ENCODE measurements at places on chromosomes 7 and 10.
A peak's percentile ranks its signal among the peaks of the same experiment; 100 is the strongest.

DNA sequence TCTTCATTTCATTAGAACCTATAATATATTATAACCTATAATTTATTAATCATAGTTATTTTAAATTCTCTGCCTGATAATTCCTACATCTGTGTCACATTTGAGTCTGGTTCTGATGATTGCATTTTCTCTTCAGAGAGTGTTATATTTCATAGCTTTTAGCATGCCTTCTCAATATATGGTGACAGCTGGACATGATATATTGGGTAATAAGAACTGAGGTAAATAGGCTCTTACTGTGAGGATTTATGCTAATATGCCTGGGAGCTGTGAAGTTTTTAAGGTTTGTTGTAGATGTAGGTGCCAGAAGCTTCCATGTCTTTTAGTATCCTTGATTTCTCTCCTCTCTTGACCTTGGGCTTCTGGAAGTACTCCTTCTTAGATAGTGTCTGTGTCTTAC lies 325.9 kb upstream of the SEMA3D start:
- no peak for DNase-seq

DNA sequence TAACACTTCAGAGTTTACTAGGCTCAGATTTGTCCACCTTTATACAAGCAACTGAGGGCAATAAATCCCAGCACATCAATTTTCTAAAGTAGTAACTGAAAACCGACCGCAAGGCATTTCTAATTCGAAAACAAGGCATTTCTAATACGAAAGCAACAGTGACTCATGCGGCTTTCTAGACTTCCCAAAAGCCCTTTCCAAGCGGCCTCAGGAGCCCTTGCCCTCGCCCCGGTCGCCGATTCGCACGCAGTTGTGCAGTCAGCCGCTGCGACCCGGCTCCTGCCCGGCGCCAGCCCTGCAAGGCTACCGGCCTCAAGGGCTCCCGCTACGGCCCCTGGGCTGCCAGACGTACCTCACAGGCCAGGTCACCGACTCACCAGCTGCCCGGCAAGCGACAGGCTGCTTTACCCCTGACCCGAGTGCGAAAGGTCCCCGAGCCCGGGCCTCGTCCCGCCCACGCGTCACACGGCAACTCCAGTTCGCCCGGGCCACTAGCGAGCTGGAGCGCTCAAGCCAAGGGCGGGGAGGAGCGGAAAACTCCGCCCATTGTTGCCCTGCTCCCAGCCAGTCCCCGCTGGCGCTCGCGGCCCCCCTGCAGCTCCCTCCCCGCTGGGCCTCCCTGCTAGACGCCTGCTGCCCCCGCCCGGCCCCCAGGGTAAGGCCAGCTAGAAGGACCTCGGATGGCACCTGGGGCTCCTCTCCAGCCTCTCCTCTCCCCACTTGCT lies 7.3 kb downstream of the NCOA4 start:
- DNase-seq = peak; percentile 95

DNA sequence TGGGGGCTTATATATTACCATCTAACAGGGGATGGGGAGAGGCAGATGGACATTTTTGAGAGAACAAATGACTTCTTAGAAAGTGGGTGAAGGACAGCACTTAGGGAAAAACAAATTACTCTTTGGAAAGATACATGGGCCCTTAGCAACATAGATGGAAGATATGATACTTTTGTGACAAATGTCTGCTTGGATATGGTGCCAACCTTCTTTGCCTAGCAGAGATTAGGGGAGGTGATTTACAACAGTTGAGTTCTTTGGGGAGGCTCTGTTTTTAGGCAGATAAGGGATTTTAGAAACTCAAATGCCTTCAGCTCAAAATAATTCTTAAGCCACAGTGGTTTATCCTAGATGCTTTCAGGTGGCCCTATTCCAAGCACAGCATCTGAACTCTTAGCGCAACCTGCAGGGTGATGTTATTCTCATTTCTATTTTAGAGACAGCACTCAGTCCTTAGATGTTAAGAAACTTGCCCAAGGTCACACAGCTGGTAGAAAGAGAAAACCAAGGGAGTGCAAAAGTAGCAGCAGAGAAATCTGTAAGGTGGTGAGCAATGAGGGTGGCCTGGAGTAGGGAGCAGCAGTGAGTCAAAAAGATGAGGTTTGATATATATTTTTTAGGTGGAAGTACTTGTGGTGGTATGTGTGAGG lies 75.1 kb upstream of the KMT2E start:
- DNase-seq = no peak

- DNase-seq = no peak
Measured at GRCh38 chr7:106915873-106916272, 50.8 kb downstream of the PIK3CG start.

- DNase-seq = no peak
Measured at GRCh38 chr7:105323366-105323765, 65.4 kb downstream of the SRPK2 start.

- DNase-seq = peak; percentile 36
Measured at GRCh38 chr10:77286531-77287508, 350.8 kb downstream of the KCNMA1 start.

- no peak for DNase-seq
Measured at GRCh38 chr10:66804962-66805361, 120.9 kb upstream of the LRRTM3 start.

GRCh38 chr7:106962751-106963150 lies 81.8 kb upstream of the PRKAR2B start:
- DNase-seq = no peak

GRCh38 chr10:132888898-132889490 lies 53.4 kb downstream of the CFAP46 start:
- no peak for DNase-seq

DNA sequence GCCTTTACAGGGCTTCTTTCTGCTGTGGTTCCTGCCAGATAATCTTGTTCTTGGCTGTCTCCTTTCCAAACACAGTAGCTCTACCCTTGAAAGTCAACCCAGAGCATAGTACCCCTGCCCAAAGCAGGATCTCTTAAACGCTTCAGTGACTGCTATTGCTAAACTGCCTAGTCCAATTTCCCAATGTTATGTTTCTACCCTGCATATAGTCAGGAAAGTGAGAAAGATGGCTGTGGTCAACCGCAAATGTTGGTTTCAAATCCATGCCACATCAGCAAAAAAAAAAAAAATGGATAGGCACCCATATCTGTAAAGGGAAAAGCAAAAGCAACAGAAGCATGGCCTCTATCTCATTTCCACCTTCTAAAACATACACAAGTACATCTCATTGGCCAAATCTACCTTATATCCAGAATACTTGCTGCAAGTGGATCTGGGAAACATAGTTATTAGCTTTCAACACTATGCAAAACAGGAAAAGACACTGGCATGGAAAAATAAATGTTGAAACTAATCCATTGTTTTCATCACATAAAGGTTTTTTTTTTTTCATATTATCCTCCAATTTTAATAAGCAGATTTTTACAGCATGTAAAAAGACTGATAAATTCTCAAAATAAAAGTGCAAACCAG lies 59.8 kb downstream of the DNAJC1 start:
- no peak for DNase-seq

- peak; percentile 58 for DNase-seq
Measured at GRCh38 chr10:29692121-29692539, 57.4 kb upstream of the SVIL start.

DNA sequence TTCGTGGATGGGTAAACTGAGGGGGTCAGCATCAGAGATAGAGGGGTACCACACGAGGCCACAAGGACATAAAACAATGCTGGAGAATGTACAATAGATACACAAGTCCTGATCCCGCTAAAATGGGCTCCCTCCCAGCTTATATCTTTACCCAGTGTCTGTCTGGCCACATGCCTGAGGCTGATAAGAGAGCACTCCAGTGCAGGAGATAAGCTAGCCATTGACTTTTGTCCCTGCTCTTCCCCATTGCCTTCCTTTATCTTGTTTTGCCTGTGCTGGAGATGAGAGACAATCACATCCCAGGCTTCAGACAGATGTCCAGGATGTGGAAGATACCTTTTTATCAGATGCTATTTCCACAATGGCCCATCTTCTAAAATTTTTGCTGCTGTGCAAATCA lies 6.0 kb downstream of the GAD2 start:
- DNase-seq = no peak

- peak; percentile 27 for DNase-seq
Measured at GRCh38 chr7:29091715-29092114, 54.6 kb downstream of the CPVL start.

- DNase-seq = no peak
Measured at GRCh38 chr7:97390915-97391593, 273.6 kb downstream of the SDHAF3 start.

GRCh38 chr10:111498560-111498959 lies 421.7 kb downstream of the ADRA2A start:
- no peak for DNase-seq

DNA sequence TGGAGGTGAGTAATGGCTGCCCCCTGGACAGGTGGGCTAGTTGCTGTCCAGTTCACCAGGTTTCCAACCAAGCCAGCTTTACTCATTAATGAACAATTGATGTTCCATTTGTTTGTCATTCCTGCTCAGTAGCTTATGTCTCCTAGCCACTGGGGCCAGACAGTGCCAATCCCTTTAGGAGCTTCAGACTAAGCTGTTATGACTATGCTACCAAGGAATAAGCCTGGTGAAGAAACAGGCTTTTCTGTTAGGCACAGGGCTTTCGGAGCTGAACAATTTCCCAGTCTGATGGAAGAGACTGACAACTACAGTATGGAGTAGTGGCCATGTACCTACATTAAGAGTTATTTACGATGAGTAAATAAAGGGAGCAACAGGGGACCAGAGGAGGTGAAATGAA lies 2.1 kb upstream of the FMC1 start:
- DNase-seq = no peak
